ENCODE measurements at places on chromosomes 16 and 17.
A peak's percentile ranks its signal among the peaks of the same experiment; 100 is the strongest.

- DNase-seq = no peak
Measured at GRCh38 chr16:17829811-17830210, 359.1 kb upstream of the XYLT1 start.

DNA sequence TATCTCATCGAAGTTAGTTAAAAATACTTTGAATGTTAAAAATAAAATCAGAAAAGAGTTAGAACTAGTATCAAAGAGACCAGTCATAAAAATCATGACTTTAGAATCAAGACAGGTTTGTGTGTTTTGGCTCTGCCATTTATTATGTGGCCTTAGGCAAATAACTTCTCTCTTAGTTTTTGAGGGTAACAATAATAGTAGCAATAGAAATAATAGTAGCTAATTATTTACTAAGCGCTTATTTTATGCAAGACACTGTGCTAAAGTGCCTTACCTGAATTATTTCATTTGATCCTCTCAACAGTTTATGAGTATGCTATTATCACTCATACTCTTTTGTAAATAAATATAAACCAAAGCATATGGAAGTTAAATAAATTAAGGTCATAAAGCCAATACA is 77.0 kb downstream of the SMURF2 start:
- no peak for DNase-seq

- no peak for DNase-seq
Measured at GRCh38 chr17:45123930-45124796, 8.2 kb downstream of the PLCD3 start.

GRCh38 chr17:76422406-76422805 is 30.5 kb downstream of the UBE2O start:
- DNase-seq = no peak

DNA sequence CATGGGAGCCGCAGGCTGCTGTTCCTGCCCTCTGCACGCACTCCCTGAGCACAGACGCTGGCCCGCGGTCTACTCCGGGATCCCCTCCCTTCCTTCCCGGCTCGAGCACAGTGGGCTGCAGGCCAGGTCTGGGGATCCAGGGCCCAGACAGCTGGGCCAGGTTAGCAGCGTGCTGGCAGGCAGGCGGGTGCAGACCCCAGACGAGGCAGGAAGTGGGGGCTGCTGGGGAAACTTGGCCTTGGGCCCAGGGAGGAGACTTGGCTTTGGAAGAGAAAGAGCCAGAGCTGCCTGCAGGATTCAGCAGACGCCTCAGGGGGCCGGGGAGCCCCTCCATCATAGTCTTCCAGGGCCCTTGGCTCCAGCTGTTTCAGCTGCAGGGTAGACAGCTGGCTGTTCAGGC is 30.2 kb upstream of the ABCC3 start:
- no peak for DNase-seq

DNA sequence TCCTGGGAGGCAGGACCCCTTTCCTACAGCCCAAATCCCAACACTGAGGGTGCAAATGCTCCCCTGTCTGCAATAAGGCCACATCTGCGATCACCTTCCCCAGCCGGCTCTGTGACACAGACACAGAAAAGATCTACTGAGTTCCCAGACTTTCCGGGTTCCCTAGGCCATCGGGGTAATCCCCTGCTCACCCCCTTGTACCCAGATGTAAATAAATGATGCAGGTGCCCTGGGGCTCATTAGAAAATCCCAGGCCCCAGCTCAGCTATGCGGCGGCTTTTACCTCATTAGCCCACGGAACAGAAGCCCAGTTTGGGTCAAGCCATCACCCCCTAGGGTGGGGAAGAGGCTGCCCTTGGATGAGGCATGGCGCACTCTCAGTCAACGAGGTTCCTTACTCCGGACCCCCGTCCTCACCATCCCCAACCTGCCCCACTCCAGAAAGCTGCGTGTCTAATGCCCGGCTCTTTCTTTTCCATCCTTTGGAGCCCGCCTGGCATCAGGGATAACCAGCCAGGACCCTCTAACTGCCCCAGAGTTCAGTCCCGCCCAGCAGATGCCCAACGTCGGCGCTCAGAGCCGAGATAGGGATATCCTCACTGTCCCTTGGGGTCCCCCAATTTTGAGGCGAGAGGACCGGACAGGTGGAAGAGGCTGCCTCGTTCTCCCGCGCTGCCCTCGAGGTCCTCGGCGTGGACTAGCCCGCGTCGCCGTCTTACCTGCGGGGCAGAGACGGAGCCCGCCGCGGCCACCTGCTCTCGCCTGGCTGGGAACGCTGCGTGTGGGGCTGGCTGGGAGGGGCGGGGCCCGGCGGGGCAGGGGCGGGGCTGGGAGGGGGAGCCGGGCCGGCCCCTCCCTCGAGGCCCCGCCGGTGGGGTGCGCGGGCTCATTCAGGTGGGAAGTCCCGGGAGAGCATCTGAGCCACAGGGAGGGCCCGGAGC is at the start of gene ZNF385C:
TSS of gene ZNF385C (minus strand) at position 783 of the 941 bp plus-strand sequence. CDS start 35,417 bp downstream, outside the sequence.
- DNase-seq = peak; percentile 90
